ENCODE measurements at places on chromosomes 1 and 21.
A peak's percentile ranks its signal among the peaks of the same experiment; 100 is the strongest.

DNA sequence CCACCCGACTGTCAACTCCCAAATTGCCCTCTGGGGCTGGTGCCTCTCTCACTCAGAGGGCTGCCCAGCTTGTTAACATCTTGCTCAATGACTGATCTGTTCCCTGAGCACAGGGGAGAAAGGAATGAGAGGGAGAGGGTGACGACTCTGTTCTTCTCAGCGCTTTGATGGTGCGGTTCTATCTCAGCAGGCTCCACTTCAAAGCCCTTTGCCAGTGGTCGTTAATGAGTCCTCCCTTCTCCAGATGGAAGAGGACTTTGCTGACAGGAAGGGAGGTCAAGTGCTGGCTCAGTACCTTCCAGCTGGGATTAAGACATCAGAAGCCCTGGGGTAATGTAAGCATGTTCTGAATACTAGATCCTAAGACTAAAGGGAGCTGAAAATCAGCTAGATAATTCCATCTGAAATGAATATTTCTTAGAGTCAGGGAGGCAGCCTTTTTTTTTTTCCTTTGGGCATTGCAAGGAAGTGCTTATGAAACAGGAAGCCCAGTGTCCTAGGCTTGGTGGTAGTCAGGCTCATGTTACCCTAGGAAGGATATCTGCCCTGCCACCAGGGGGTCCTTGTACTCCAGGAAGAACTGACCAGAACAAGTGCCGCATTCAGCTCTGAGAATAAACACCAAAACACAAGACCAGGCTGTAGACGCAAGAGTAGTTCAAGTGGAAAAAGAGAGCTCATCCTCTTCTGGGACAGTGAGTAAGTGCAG lies 4.7 kb downstream of the FMOD start:
- DNase-seq, result no peak

- DNase-seq, result peak; percentile 40
Observed at GRCh38 chr1:15493869-15494390, 18.0 kb downstream of the CELA2B start.

DNA sequence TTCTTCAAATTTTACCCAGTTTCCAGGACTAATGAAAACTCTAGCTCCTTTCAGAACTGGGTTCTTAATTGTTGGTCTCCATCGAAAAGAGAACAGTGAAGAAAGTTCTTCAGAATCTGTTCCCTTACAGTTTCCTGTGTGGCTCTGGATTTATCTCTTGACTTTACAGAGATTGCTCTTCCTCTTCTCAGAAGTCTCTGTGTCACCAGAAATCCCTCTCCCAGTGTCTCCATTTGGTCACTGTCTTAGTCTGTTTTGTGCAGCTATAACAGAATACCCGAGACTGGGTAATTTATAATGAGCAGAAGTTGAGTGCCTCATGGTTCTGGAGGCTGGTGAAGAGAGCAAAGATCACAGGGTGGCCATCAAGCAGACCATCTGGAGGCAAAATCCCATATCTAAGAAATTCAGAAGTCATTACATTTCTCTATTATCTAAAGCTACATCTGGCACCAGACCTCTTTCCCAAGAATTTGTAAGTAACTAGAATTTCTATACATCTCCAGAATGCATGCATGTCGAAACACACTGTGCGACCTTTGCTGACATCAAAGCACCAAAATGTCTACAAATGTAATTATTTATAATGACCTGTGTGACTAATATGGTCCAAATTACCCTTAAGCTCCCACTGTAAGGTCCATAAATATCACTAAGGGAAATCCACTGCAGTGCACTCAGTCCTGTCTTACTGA lies 65.4 kb upstream of the KRTAP19-8 start:
- no peak for DNase-seq

DNA sequence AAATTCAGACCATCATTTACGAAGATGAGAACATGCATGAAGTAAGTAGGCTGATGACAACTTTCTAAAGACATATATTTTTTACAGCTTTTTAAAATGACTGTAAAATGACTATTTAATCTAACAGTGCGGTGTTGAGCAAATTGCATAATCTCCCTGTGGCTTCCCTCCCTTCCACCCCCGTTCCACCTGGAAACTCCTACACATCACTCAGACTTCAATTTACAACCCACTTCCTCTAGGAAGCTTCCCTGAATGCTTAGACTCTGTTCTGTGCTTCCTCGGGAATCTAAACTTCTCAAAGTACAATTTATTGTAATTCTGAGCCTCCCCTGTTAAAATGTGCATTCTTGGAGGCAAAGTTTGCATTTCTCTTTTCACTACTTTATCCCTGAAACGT lies 354.9 kb downstream of the DPYD start:
- DNase-seq, result no peak

- no peak for DNase-seq
Observed at GRCh38 chr1:46034601-46035516, 97.6 kb downstream of the PIK3R3 start.

DNA sequence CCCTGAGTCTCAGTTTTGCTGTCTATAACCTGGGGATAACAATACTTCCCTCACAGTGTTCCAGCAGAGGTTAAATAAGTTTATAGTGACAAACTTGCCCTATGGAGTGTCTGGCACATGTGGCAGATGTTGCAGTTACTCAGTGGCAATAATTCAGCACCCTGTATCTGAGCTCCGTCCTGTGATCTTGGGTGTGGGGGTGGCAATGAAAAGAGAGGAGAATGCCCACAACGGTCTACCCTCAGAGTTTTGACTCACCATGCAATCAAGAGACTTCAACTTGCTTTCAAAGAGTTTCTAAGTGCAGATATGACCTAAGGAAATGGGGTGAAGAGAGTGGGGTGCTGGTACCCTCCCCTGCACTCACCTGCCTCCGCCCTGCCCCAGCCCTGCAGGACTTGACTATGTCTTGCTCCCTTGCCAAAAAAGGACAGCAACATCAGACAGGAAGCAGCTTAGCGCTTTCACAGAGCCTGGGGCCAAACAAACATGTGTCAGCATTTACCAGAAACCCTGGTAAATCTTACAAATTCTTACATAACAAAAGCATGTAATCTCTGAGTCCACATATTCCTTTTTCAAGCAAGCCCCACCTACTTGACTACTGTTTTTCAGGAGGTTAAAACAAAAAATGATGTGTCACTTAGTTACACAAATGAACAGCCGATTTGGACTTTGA lies 185.1 kb upstream of the CAMK1G start:
- DNase-seq, result no peak

DNA sequence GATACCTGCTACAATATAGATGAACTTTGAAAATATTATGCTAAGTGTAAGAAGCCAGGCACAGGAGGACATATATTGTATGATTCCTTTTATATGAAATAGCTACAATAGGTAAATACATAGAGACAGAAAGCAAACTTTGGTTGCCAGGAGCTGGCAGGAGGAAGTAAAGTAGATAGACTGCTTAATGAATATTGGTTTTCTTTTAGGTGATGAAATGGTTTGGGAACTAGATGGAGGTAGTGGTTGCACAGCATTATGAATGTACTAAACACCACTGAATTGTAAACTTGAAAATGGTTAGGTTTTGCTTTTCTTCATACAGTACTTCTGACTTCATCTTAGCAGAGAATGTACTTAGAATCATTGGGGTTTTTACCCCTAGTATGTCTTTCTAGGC lies 21.5 kb downstream of the ABCB10 start:
- DNase-seq, result no peak

GRCh38 chr21:39555911-39556590 lies 56.7 kb upstream of the B3GALT5 start:
- no peak for DNase-seq

GRCh38 chr1:25580927-25581326 lies 35.7 kb upstream of the MAN1C1 start:
- no peak for DNase-seq
